Stimulated activated naive B cell treated with anti-CD40 and anti-IgM and Interleukin-4, amounts not matched to agents 10 μg/mL and 1 μg/mL and 100 μg/mL, for 72 hours (primary cell): ENCODE measurements at places on chromosomes 13 and 19.

GRCh38 chr13:41812237-41812636 lies 148.7 kb downstream of the VWA8 start:
- DNase-seq, result no peak

DNA sequence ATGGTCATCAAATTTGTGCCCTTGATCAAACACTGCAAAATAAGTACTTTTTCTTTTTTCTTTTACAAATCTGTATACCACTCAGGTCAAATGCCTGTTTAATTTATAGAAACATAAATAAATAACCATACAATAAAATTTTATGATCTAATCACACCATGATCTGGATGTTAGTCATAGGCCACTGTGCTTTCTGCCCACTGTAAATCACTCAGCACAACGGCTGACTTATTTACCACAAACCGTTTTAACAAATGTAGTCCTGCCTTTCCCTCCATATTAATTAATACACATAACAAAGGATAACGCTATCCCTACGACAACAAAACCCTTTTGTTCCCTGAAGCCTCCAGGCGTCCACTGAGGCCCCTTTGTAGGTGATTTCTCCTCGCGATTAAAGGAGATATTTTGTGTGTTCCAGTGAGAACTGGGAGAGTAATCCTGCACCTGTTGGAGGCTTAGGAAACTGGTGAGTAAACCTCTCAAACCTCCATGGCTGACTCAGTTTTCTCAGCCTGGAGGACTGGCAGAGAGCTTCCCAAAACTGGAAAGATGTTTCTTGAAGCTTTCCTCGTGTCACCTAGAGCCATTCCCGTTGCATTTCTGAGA lies 477.1 kb upstream of the SGCG start:
- DNase-seq, result no peak

DNA sequence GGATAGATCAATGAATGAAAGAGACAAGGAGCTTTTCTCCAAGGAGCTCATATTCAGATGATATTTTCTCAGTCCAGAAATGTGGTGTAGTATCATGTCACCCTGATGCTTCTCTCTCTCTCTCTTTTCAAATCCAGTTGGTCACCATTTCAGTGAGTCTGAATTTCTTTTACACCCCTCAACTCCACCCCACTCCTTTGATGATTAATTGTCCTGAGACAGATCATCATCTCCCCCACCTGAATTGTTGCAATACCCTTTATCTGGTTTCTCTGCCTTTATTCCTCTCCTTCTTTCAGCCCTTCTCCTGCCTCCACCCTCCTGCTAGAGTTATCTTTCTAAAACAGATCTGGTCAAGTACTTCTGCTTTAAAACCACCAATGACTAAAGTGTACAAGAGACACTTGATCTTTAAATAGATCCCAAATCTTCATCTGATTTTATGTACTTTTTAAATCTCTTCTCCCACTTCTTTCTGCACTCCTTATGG lies 299.8 kb downstream of the KLF5 start:
- no peak for DNase-seq

DNA sequence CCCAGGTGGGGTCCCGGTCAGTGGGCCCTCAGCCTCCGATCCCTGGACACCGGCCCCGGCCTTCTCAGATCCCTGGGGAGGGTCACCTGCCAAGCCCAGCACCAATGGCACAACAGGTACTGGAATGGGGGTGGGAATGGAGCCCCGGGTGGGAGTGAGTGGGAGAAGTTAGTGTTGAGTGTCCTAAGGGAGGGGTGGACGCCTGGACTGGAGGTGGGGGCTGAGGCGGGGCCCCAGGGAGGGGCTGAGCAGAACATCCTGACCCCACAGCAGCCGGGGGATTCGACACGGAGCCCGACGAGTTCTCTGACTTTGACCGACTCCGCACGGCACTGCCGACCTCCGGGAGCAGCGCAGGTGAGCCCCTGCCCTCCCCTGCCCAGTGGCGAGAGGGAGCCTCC lies 17.7 kb downstream of the EPN1 start:
- DNase-seq, result no peak

DNA sequence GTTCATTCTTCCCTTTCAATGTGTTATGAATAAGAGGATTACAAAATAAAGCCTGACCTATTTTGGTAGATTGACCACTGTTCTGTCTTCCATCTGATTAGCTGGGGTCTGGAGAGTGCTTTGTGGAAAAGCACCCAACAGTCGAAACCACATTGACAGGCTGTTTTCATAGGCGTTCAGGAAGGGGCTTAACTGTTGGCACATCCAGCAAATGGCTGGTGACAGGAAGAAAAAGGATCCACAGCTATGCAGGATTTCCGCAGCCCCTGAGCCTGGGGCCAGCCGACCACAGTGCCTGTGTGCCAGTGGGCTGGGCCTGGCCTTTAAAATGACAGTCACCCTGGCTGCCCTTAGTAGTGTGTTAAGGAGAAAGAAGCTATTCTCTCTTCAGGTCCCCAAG lies 113.3 kb downstream of the SIPA1L3 start:
- DNase-seq, result no peak

- no peak for DNase-seq
These were observed 21.4 kb upstream of the LILRA2 start for GRCh38 chr19:54551950-54552912.

DNA sequence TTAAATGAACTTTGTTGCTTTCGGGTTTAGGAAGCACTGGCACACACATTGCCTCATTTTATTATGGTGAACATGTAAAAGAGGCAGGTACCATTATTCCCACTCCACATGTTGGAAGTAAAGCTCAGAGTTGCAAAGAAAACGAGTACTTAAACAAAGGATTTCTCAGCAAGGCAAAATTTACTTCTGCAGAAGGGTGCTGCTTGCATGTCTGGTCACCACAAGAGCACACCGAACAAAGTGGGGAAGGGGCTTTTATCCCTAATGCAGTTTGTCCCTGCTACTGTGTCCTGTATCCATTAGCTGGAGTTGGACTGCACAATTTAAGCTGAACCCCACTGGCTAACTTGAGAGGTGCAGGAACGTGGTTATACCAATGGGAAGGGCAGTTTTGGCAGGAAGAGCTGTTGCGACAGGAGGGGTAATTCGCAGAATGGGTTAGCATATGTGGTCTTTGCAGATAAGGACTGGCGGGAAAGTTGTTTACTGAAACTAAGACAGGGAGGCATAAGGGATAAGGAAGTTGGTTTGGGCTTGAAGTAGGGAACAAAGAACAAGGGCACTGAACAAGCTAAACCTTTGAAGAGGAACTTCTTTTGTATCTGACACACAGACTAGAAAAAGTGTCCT lies 545.5 kb downstream of the UQCRFS1 start:
- DNase-seq, result no peak

DNA sequence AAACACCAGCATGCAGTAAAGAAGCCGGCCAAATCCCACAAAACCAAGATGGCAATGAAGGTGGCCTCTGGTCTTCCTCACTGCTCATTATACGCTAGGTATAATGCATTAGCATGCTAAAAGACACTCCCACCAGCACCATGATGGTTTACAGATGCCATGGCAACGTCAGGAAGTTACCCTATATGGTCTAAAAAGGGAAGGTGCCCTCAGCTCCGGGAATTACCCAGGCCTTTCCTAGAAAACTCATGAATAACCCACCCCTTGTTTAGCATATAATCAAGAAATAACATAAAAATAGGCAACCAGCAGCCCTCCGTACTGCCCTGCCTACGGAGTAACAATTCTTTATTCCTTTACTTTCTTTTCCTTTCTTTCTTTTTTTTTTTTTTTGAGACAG lies 21.1 kb upstream of the PLEKHF1 start:
- DNase-seq, result no peak

DNA sequence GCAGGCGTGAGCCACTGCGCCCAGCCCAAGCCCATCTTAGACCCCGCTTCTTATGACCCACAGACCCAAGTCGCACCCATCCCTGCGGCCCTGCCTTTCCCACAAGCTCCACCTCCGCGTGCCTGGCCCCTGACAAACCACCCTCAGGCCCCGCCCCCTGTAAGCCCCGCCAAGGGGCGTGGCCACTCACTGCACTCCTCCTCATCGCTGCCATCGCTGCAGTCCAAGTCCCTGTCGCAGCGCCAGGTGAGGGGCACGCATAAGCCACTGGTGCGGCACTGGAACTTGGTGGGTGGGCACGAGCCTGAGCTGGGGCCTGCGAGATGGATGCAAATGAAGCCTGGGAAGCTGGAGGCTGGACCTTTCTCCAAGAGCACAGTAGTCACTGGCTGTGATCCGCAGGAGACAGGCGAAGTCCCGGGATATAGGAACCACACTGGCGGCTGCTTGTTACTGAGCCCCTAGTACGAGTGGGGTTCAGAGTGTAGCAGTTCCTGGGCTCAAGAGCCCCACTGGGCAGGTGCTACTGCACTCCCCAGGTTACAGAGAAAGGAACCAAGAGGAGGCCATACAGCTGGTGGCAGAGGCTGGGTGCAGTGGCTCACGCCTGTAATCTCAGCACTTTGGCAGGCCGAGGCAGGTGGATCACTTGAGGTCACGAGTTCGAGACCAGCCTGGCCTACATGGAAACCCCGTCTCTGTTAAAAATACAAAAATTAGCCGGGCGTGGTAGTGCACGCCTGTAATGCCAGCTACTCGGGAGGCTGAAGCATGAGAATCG lies 3.1 kb downstream of the CD320 start:
- no peak for DNase-seq

GRCh38 chr13:75919660-75920199 lies 283.6 kb downstream of the LMO7 start:
- DNase-seq, result no peak

DNA sequence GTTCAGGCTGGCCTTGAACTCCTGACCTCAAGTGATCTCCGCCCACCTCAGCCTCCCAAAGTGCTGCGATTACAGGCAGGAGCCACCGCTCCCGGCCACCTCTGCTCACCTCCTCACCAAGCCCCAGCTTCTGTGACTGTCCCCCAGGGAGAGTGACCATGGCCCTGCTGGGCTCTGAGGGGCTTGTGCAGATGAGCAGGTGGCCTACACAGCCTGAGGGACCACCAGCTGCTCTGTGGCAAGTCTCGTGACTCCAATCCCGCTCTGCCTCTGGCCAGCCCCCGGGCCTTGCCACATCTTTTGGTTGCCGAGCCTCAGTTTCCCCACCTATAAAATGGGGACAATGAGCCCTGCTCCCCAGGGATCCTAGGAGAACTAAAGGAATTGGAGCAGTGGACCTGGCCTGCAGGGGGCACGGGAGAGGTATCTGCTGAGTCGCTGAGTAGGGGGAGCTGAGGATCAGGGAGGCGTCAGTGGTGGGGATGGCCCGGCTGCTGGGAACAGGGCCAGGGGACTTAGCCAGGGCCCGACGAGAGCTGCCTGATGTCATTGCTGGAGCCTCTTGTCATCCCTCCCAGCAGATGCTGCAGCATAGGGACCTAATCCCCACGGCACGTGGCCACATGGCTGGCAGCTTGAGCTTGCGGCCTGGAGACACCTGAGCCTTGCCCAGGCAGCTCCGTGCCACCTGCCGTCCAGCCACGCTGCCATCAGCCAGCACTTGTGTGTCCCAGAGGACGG lies 74.7 kb downstream of the GADD45B start:
- no peak for DNase-seq

- DNase-seq, result peak; percentile 51
These were observed 202.9 kb downstream of the ATP8A2 start for GRCh38 chr13:25574437-25575411.

- DNase-seq, result no peak
These were observed 3.1 kb downstream of the CARS2 start for GRCh38 chr13:110702591-110703526.
